ENCODE measurements at places on chromosomes 7 and 10.

DNA sequence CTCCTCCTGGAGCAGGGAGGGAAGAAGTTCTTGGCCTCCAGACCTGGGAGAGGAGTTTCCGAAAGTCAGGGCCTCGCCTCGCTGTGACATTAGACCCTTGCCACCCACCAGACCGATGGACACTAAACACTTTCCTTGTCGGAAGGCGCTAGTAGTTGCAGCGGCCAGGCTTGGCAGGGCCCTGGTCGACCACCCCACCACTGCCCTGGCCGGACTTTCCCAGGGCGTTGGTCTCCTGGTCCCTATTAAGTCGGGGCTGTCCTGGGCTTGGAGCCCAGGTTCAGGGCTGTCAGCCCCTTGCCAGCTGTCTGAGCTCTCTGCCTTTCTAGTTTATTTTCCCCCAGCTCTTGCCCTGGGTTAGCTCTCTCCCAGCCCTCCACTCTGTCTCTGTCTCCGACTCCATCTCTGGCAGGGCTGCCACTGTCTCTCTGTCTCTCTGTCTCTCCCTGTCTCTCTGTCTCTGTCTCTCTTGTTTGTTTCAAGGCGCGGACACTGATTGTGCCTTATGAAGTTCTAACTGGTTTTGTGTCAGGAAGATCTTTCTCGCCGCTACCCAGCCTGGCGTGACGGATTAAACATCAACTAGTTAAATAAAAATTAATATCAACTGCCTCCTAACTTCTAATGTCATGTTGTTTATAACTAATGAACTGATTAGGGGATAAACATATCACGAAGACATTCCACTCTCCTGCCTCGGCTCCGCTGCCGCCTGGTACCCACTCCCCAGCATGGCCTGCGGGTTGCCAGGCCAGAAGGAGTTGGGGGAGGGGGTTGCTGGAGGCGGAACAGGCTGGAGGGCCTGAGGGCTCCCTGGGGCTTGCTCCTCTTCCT, 13.8 kb upstream of the PAX2 start:
- DNase-seq, result no peak

- no peak for DNase-seq
Measured at GRCh38 chr10:101007915-101008822, 8.6 kb downstream of the LZTS2 start.

- DNase-seq, result no peak
Measured at GRCh38 chr10:132471125-132471451, 66.5 kb upstream of the INPP5A start.

GRCh38 chr7:7237978-7238267, 55.6 kb downstream of the C1GALT1 start:
- no peak for DNase-seq

DNA sequence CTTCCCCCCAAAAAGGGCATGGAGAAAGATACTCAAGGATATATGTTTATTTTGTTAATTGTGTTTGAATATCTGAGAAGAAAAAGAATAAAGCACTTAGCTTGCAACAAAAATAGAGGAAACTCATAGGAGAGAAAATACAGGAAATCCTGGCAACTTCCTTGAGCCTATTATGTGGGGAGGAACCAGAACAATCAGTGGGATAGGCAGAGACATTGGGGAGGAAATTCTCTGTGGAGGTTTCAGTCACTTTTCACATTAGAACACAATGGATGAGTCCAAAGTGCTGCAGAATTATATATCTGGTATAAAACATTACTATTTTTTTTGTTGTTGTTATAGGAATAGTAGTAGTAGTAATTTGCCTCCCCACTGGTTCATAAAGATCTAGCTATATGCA, 240.1 kb downstream of the THSD7A start:
- no peak for DNase-seq

GRCh38 chr7:135341049-135341448, 107.4 kb downstream of the STRA8 start:
- no peak for DNase-seq

DNA sequence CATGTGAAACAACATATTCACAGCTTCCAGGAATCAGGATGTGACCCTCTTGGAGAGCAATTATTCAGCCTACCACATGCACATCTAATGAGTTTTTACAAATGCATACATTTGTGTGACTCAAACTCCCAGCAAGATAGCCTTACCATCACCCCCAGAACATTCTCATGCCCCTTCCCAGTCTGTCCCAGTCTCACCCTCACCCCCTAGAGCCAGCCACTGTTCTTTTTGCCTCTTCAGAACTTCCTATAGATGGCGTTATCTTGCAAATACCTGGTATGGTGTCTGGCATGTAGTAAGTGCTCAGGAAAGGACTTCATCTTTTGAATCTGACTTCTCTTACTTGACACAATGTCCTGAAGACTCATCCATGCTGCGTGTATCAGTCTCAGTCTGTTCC, 23.9 kb upstream of the AOC1 start:
- no peak for DNase-seq

DNA sequence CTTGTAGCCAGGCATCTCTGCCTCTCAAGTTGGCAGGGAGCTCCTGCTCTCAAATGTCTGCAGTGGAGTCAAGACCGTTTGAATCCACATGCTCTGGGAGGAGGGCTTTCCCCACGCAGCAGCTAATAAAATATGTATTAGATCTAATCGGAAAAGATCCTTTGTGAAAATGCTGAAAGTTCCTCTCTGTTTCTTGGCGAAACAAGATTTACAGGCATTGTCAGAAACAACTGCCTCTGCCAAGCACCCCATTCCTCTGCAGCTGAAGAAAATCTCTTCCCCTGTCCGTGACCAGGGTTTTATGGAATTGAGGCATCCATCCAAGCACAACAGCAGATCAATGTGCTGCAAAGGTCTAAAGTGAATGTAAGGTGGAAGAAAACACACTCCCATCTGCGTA, 165.8 kb downstream of the TCERG1L start:
- no peak for DNase-seq

- DNase-seq, result peak; percentile 16
Measured at GRCh38 chr7:95470452-95470851, 15.3 kb upstream of the ASB4 start.
